ENCODE measurements at places on chromosomes 3 and 15.

- DNase-seq = no peak
These were observed 121.4 kb downstream of the VGLL4 start for GRCh38 chr3:11522398-11522715.

DNA sequence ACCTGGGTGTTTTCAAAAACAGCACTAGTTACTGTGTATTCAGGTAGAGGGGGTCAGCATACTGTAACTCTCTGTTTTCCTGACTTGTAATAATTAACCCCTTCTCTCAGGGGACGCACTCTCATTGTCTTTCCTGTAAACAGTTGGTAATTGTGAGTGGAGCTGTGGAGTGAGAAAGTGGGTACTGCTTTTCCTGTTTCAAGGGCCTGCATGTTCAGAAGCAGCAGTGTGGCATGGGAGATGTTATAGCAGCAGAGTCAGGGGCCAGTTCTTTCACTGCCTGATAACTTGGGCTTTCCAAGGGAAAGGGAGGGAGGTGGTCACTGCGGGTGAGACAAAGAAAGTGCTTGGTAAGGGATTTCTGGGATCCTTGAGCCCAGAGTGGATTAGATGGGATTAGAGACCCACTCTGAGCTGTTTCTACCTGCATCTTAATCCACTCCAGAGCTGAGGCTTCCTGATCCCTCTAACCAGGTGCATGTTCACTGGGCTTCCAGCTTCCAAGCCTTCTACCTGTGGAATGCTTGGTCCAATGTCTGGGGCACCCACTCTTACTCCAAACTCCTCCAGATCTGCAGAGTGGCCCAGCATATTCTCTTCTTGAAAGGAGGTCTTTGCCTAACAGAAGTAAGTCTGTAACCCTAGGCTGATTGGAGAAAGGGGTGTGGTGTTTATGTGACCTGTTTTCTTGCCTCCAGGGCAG lies 105.2 kb downstream of the RPLP1 start:
- DNase-seq = peak; percentile 51

DNA sequence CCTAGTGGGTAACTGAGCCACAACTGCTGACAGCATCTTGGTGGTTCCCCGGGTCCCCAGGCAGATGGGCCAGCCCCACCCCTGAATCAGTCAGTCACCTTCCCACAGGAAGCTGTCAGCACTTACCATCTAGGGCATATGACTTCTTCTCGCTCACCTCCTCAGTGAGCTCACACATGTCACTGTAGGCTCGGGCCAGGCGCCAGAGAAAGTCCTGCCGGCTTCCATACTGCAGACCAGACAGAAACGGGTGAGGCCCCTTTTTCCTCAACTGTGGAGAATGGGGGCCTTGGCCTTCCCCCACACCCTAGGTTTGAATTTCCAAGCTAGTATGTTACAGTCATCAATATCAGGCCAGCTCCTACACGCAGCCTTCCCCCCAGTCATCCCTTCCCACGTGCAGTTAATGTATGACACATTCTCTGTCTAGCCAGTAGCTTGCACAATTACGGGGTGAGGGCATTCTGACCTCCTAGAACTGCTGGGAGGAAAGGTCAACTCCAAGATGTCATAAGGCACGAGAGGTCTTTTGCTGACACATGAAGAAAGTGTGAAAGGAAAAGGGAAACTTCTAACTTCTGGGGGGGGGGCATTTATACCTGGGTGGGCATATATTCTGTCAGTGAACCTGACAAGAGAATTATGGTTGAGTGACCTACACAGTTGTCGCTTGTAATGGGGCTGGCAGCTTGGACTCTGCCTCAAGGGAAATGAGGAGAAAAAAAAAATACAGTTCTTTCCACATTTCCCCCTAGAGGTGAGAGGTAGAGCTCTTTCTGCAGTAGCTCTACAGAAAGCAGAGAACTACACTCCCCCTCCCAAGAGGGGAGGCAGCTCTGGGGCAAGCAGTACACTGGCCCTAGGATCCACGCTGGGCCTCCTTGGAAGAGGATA lies 10.9 kb downstream of the RMDN3 start:
- no peak for DNase-seq

DNA sequence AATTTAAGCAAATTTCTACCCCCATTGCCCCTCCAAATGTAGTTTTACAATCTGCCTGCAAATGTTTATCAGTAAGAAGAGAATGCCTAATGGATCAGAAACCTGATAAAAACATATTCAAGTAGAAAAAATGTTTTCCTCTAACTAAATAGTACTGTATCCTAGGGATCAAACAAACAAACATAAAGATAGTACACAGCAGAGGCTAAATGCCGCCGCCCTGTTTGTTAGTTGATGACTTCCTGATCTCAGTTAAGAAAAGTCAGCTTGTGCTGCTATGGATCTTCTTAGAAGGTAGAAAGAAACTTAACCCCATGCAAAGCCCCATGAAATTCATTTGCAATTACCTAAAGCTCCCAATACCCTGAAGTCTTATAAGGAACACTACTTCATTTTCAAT lies 387.3 kb upstream of the THBS1 start:
- DNase-seq = no peak

- DNase-seq = peak; percentile 18
These were observed 63.5 kb upstream of the CLDN18 start for GRCh38 chr3:137946356-137946973.

GRCh38 chr3:71308836-71309235 lies 274.7 kb downstream of the FOXP1 start:
- DNase-seq = no peak

DNA sequence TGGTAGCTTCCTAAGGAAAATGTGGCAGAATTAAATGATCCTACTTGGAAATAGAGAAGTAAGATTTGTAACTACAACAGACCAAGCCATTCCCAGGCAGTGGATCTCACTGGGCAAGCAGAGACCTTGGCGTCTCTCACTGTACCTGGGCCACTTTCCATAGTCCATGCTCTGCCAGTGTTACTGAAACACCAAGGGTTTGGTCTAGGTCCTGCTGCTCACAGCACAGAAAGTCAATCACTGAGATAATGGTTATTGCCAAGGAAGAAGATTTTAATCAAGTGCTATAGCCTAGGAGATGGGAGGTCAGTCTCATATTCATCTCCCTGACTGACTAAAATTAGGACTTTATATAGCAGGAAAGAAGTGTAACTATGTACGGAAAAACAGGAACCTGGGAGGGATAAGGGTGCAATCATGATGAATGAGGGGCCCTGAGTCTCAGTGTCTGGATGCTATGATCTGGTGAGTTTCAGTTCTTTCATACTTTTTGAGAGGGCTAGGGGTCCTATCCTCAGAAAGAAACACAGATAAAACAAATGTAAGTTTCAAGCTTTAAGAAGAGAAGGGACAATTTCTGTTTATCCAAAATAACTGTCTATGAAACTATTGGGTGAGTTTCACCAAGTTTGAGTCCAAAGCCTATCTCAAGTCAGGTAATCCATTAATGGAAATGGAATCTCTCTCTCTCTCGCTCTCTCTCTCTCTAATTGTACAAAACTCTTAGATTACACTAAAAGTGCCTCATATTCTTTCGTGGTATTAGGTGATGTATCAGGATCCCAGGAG lies 20.6 kb downstream of the GPR15 start:
- DNase-seq = no peak

GRCh38 chr3:129984125-129984524 lies 9.6 kb downstream of the TRH start:
- DNase-seq = no peak

DNA sequence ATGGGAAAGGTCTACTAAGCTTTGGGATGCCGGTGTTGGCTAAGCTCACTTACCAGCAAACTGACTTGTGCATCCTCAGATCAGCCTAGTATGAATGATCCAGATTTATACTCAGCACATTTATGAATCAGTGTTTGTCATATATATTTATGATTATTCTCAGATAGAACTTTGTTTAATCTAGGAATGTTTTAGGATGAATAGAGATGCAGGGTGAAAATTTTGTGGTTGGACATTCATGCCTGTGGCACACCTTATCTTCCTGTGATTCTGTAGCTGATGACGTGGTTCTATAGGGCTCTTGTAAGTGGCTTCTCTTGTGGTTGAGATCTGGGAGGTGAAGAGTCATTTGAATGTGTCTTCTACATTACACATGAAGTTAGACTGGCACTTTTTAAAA lies 11.4 kb downstream of the CDIN1 start:
- DNase-seq = no peak

GRCh38 chr3:115072265-115073021 lies 74.6 kb downstream of the ZBTB20 start:
- DNase-seq = no peak

GRCh38 chr3:32018757-32019564 lies 37.4 kb downstream of the ZNF860 start:
- no peak for DNase-seq

GRCh38 chr15:45962733-45963132 lies 327.9 kb downstream of the SQOR start:
- DNase-seq = no peak

GRCh38 chr3:58798312-58798711 lies 131.7 kb upstream of the FAM3D start:
- no peak for DNase-seq

DNA sequence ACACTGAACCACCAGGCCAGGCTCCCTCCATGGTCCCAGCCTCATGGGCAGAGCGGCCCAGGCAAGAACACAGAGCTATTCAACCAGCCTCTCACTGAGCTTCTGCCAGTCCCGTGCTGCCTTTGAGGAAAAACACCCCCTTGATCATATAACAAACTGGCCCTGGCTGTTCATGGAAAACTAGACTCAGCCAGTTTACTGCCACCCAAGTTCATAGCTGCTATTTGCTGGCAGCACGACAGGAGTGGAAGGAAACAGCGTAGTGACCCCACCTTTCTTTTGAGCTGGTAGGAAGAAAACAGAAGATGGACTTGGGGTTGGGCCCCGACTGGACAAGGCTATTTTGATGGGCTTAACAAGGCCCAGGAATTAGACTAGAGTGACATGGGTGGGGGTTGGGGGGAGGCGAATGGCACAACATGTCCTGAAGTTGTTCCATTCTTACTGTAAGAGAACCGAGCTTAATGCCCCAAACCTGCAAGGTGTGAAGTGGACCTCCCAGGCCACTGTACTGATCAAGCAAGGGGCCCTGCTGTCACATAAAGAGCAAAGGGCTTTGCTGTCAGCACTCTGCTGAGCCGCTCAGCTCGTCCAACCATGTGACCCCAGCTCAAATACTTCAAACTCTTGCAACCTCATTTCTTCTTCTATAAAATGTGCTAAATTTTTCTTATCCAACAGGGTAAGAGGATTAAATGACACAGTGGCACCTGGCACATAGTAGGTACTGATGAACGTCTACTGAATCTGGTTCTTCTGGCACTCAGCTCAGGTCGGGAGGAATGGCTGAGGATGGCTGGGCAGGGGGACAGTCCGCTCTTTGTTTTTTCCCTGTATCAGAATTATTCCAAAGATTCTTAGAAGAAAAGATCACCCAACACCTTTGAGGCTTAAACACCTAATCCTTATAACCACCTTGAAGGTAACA lies 1.6 kb downstream of the FBXL22 start:
- no peak for DNase-seq

DNA sequence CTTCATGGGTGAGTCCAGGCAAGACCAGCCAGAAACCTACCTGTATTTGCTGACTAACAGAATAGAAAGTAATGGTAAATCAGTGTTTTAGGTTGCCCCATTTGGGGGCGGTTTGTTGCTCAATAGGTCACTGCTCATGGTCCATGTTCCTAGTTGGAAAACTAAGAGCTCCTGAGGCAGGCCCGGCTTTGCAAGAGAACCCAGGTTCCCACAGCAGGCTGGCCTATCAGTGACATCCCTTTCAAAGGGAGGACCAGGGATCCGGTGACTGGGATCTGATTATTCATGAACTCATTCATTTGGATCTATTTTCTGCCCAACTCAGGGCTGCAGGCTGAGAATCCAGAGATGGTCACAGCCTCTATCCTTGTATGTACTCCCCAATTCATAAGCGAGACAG lies 163.9 kb downstream of the WNT7A start:
- DNase-seq = no peak

GRCh38 chr3:193701953-193702635 lies 109.1 kb downstream of the OPA1 start:
- DNase-seq = no peak

DNA sequence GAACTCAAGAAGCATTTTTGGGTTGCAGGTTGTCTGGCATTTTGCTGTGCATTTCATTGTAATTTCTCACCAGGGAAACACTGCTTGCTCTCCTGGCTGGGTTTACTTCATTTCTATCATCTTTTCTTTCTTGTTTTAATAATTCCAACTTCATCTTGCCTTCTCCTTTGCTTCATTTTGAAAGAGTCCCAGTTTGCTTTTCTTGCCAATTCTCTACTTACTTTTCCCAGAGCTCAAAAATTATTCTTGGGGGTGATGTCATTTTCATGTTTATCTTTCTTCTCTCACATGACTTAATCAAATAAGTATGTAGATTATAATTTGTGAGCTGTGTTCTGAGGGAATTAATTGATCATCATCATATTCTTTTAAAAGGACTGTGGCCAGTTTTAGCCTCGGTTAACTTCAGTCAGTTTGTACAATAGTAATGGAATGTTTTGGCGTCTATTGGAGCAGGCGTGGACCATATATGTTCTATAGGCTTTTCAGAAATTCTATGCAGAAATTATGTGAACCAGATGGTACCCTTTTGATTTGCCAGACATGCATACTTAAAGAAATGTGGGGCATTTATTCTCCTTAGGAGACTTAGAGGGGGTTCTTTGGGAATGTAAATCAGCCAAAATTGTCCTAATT lies 30.1 kb downstream of the SH3GL3 start:
- no peak for DNase-seq

GRCh38 chr15:29924750-29925149 lies 102.5 kb upstream of the TJP1 start:
- DNase-seq = no peak

DNA sequence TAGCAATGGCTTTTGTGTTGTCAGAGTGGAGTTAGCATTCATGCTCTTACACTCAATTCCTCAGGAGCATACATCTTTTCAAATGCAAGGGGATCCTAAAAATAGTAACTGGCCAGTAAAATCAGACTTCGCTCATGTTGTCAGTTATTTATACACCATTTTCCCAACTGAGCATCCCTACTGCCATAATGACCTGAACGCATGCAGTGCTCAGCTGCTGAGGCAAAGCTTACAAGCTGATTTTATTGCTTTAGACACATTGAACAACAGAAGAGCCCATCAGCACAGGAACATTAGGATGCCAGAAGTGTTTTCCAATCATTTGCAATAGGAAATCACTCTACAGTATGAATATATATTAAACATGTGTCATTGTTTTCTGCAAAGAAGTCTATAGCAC lies 689.7 kb upstream of the BCHE start:
- DNase-seq = no peak

- DNase-seq = no peak
These were observed 673.7 kb upstream of the CCDC54 start for GRCh38 chr3:106703524-106703923.

GRCh38 chr15:99508852-99509251 lies 56.9 kb upstream of the MEF2A start:
- DNase-seq = no peak

GRCh38 chr3:135100366-135100765 lies 305.3 kb downstream of the EPHB1 start:
- no peak for DNase-seq

- no peak for DNase-seq
These were observed 844 bp downstream of the NR2F2 start for GRCh38 chr15:96331144-96331944.

GRCh38 chr3:8517487-8517886 lies 15.9 kb downstream of the LMCD1 start:
- no peak for DNase-seq
